ENCODE measurements at places on chromosomes 4 and X.

- no peak for DNase-seq
These were observed 17.7 kb upstream of the PAQR3 start for GRCh38 chr4:78956975-78957374.

GRCh38 chr4:30847167-30847566 is 127.0 kb downstream of the PCDH7 start:
- DNase-seq: no peak

DNA sequence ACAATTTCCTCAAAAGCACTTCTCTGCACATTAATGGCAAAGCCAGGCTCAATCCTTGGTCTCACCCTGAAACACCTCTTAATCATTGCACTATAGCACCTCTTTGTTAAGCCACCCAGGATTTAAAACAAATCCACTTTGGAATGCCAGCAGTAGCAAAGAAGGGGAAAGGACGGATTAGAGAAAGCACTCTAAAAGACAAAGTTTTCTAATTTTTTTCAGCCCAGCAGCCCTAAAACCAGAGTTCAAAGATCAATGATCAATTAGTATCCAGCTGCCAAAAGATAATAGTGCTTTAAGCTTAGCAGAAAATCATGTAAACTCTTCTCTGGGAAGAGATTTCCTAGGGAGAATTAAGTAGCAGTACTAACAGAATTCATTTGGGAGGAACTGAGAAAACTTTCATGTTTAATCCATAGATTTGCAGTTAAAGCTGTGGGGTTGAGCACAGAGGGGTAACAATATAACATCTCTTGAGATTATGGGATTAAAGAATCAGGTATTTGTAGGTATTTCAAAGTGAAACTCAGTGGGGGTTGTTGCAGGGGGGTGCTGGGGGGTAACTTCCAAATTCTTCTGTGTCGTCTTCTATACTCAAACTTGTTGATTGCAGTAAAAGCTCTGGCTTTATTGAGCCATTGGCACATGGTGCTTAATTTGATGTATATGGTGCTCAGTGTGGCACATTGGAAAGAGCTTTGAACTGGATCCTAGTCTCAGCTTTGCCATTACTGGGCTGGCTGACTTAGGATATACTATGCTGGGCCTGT is 61.8 kb downstream of the LRRC66 start:
- no peak for DNase-seq

- DNase-seq: no peak
These were observed 146.1 kb upstream of the PACRGL start for GRCh38 chr4:20554134-20554533.

DNA sequence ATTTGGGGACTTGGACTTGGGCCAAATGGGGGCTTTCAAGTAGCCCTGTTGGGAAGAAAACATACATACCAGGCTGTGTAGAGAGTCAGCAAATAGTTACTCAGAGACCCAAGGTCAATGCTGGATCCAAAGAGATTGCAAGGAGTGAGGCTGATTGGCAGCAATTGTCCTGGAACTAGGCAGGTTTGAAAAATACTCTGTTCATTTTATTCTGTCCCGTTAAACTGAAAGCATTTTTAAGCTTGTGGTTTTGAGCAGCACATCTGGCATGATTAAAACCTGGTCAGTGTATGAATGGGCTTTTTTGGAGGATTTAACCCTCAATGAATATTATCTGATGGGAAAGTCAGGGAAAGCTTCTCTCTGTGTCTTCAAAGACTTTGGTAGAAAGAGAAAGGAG is 294.3 kb upstream of the BOD1L1 start:
- no peak for DNase-seq

DNA sequence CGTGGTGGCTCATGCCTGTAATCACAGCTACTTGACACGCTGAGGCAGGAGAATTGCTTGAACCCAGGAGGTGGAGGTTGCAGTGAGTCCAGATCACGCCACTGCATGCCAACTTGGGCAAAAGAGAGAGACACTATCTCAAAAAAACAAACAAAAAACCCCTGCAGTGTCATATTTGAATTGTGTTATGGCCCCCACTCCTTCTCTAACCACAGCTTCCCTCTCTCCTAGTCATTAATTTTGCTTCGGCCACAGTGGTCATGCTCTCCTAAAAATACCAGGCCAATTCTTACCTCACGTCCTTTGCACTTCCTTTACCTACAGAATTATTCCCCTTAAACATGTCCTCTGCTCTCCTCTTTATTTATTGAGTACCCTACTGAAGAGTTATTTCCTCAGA is 206.1 kb downstream of the PPP3CA start:
- DNase-seq: no peak

DNA sequence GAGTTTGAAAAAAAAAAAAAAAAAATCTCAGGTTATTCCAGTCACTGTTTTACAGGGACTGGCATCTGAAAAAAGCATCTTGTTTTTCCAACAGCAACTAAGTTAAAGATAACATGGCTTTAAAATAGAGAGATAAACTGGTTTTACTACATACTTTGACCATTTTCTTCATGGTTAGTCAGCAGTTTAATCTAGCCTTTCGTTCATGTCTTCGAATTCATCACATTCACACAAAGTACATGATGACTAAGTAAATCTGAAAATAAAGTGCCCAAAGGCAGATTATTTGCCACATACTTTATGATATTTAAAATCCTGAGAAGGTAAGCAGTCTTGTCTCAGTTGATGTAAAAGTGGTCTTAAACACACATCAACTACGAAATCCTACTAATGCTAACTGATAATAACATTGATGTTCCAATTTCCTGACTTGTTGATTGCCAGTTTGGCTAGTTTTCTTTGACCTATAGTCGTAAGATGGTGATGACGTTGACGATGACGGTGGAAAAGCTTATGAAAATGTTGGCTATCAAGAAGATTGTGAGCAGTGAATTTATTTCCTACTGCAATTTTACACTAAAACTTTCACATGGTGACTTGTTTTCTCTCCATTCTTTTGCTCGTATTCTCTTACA is 540.5 kb upstream of the BOD1L1 start:
- no peak for DNase-seq

GRCh38 chrX:9745417-9746115 is 20.1 kb downstream of the GPR143 start:
- no peak for DNase-seq

DNA sequence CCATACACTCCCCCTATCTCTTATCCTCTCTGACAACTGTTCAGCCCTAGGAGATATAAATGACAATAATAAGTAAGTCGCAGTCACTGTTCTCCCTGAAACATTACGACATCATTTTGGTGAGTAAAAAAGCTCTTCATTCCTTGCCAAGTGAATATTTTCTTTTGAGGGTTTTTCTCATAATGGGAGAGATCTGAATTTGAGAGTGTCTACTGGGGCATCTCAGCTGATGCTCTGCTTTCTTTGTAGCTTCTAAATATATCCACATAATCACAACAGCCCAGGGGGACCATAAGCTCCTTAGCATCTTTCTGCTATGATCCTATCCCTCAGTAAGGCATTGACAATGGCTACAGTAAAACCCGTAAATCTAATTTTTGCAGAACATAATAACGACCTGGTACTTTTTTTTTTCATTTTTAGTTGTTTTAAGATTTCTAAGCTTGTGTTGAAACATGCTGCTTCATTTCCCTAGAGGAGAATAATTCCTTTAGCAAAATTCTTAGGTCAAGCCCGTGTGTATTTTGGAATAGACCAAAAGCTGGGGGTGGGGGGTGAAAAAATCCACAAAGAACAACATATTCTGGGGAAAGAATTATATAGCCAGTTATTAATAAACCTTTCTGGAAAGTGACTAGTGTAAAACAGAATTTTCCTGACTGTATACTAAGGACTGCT is 78.1 kb upstream of the GPM6B start:
- DNase-seq: no peak

DNA sequence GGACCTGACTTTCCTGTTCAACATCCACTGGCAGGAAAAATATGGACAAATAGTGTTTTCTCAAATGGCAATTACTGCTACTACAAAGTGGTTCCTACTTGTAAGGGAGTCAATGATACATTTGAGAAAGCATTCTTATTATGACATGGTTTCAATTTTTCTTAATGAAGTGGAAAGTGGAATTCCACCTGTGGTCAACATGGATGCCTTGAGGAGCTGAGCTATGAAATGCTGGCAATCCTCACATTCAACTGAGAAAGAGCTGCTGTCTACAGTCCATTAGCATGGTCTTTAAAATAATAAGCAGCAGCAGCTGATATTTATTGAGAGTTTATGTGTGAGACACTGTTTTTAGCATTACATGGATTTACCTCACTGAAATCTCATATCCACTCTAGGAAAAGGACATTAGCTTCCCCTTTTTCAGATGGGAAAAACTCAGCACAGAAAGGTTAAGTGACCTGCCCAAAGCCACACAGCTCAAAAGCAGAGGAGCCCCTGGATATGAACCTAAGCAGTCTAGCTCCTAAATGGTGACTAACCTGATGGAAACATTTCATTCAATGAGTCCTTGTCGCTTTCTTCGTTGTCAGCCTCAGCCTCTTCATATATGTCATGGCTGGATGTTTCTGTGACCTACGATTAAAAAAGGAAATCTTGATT is 29.2 kb downstream of the MAP7D3 start:
- DNase-seq: no peak

DNA sequence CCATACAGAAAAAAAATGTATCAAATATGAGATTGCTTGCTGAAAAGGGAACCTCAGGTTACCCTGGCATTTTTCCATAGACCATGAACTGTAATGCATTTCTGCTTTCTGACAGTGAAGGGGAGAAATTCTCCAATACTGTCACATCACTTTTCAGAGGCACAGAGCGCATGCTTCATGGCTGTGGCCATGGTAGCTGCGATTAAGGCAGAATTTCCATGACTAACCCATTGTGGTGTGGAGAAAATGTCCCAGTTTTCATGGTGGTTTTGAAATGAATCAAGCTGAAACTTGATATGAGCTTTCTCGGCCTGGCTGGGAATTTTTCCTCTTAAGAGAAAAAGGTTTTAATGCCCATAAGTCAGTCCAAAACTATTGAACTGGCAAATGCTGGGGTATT is 39.5 kb upstream of the MAP3K15 start:
- DNase-seq: no peak

GRCh38 chr4:67581208-67581857 is 22.8 kb downstream of the STAP1 start:
- DNase-seq: no peak

GRCh38 chr4:7135389-7135746 is 57.0 kb upstream of the SORCS2 start:
- DNase-seq: no peak

DNA sequence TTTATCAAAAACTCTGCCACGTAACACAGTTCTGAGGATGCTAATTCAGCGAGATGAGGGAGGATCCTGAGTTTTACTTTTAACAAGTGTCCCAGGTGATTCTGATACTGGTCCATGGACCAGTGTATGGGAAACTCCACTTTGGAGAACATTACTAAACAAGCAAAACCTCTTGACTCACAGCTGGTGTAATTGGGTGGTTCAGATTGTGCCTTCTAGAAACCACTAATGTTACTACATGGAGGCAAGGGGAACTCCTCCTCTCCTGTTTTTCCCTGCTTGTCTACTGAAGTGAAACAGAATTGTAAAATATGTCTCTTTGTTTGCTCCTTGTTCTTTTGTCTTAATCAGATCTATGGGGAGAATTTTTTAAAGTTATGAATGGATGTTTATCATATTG is 62.6 kb downstream of the FRAS1 start:
- DNase-seq: no peak

GRCh38 chrX:19606902-19607301 is 91.6 kb upstream of the MAP3K15 start:
- DNase-seq: no peak

DNA sequence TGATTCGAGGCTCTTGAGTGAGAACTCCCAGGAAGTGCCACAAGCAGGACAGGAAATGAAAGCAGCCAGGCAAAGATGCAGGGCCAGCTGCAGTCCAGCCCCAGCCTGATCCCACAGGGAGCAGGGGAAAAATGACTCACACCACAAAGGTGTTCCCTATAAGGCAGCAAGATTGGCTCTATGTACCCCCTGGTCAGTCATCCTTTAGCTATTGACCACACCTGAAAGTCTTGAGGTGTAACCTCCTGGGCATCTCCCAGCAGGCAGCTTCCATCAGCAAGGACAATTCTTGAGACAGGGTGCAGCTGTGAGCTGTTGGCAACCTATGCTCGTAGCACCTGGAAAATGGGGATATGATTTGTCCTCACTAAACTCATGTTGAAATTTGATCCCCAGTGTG is 27.9 kb upstream of the EXOC1L start:
- no peak for DNase-seq

Data from Panc1 (cell line).